Endothelial cell of umbilical vein (primary cell): ENCODE measurements at places on chromosomes 5 and 9.

GRCh38 chr5:16600397-16600796 lies 16.4 kb downstream of the RETREG1 start:
- H3K27ac ChIP-seq: no peak overlapping the region
- H3K4me1 ChIP-seq: no peaks in the 10 kb centered on the region
- peak; percentile 39 for DNase-seq

- H3K4me3 ChIP-seq: no peak overlapping the region
- no peaks in the 10 kb centered on the region for H3K36me3 ChIP-seq
- H3K4me1 ChIP-seq: no peaks in the 10 kb centered on the region
- DNase-seq: no peak
- H3K27ac ChIP-seq: no peak overlapping the region
Measured at GRCh38 chr9:101247297-101247696, 137.5 kb downstream of the BAAT start.

- no peak overlapping the region for H3K4me3 ChIP-seq
- H3K4me1 ChIP-seq: no peaks in the 10 kb centered on the region
- H3K27ac ChIP-seq: no peak overlapping the region
- H3K27me3 ChIP-seq: peaks cover 7% of the 10 kb centered on the region
- no peak for DNase-seq
Measured at GRCh38 chr5:135437422-135437795, 9.7 kb downstream of the DCANP1 start.

GRCh38 chr5:133245191-133246052 lies 193.6 kb downstream of the HSPA4 start:
- H3K4me1 ChIP-seq: peaks cover 15% of the 10 kb centered on the region
- no peak overlapping the region for H3K27ac ChIP-seq
- no peaks in the 10 kb centered on the region for H3K27me3 ChIP-seq
- DNase-seq: peak; percentile 44
- no peaks in the 10 kb centered on the region for H3K36me3 ChIP-seq

GRCh38 chr9:94281101-94281500 lies 22.0 kb downstream of the ZNF169 start:
- H3K36me3 ChIP-seq: peaks cover 6% of the 10 kb centered on the region
- peaks cover 8% of the 10 kb centered on the region for H3K4me1 ChIP-seq
- no peak overlapping the region for H3K4me3 ChIP-seq
- H3K27ac ChIP-seq: no peak overlapping the region
- DNase-seq: no peak

GRCh38 chr9:98884849-98885248 lies 58.9 kb upstream of the COL15A1 start:
- H3K27ac ChIP-seq: no peak overlapping the region
- peaks cover 21% of the 10 kb centered on the region for H3K27me3 ChIP-seq
- peaks cover 16% of the 10 kb centered on the region for H3K4me1 ChIP-seq
- H3K36me3 ChIP-seq: no peaks in the 10 kb centered on the region
- no peak for DNase-seq

DNA sequence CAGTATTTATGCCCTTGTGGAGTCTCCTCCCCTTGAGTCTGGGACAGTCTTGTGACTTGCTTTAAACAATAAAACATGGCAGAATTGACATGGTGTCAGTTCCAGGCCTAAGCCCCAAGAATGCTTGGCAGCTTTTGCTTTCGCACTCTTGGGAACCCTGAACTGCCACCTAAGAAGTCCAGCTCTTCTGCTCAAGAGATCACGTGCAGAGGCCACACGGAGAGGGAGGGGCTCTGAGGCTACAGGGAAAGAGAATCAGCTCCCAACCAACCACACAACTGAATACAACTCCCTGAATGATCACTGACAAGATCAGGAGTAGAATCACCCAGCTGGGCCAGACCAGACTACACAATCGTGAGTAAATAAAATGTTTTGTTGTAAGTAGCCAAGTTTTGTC lies 97.6 kb downstream of the MED27 start:
- no peaks in the 10 kb centered on the region for H3K36me3 ChIP-seq
- H3K4me3 ChIP-seq: no peak overlapping the region
- H3K27ac ChIP-seq: no peak overlapping the region
- H3K27me3 ChIP-seq: no peaks in the 10 kb centered on the region
- peaks cover 21% of the 10 kb centered on the region for H3K4me1 ChIP-seq
- DNase-seq: no peak

GRCh38 chr9:81885602-81886001 lies 42.6 kb upstream of the SPATA31D4 start:
- no peaks in the 10 kb centered on the region for H3K4me1 ChIP-seq
- DNase-seq: no peak
- H3K27me3 ChIP-seq: no peaks in the 10 kb centered on the region
- no peak overlapping the region for H3K27ac ChIP-seq

DNA sequence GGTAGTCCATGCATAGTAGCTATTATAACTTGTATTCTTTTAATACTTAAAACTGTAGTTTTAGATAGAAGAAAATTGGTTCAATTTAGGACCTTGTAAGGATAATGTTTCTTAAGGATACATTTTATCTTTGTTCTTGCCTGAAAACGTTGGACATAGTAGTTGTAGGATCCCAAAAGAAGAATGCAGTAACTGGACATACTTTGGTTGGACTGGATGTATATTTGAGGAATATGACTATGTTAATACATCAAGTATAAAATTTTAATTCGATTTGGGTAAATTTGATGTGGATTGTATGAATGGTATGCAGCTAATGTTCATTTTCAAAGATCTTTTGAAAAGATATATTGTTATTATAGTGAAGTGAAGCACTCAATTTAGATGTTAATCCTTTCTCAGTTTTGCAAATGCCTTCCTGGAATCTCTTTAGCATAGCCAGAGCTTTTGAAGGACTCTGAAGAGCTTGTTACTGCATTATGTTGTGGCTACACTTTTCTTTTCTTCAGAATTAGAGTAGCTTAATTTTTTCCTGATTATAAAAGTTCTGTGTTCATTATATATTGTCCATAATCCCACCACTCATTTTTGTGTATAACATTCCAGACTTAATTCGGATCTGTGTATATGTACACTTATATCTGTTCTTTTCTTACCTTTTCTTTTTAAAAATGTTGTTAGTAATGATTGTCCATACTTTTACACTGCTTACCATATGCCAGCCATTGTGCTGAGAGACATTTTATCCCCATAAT lies 41.2 kb downstream of the LRRTM2 start:
- H3K27me3 ChIP-seq: no peaks in the 10 kb centered on the region
- no peaks in the 10 kb centered on the region for H3K36me3 ChIP-seq
- no peak for DNase-seq
- no peak overlapping the region for H3K4me3 ChIP-seq

GRCh38 chr5:16799796-16800195 lies 136.3 kb downstream of the MYO10 start:
- H3K36me3 ChIP-seq: no peaks in the 10 kb centered on the region
- H3K4me1 ChIP-seq: peaks cover 3% of the 10 kb centered on the region
- H3K27ac ChIP-seq: no peak overlapping the region
- no peak overlapping the region for H3K4me3 ChIP-seq
- DNase-seq: no peak

DNA sequence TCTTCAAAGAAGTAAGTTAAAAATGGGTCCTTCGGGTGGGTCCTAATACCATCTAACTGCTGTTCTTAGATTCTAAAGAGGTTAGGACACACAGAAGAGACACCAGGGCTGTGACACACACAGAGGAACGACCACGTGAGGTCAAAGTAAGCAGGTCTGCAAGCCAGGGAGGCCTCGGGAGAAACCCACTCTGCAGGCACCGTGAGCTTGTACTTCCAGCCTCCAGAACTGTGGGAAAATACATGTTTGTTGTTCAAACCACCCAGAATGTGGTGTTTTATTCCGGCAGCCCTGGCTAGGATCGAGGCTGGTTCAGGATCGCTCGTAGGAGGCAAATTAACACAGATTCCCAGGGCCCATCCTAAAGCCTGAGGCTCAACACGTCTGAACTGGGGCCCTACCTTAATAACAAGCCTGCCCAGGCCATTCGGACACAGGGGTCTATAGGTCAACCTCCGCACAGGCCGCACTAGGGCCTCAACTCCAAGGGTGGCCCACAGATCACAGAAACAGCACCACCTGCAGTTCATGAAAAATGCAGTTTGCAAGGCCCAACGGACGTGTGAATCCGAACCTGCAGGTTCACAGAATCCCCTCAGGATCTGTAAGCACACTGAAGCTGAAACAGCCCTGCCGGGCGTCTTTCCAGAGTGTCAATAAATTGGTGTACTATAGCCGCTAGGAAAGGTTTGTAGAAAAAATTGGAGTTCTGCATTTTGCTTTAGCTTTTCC lies 7.1 kb downstream of the MED10 start:
- no peaks in the 10 kb centered on the region for H3K27me3 ChIP-seq
- H3K4me3 ChIP-seq: no peak overlapping the region
- H3K36me3 ChIP-seq: peaks cover 31% of the 10 kb centered on the region
- H3K4me1 ChIP-seq: peaks cover 24% of the 10 kb centered on the region

DNA sequence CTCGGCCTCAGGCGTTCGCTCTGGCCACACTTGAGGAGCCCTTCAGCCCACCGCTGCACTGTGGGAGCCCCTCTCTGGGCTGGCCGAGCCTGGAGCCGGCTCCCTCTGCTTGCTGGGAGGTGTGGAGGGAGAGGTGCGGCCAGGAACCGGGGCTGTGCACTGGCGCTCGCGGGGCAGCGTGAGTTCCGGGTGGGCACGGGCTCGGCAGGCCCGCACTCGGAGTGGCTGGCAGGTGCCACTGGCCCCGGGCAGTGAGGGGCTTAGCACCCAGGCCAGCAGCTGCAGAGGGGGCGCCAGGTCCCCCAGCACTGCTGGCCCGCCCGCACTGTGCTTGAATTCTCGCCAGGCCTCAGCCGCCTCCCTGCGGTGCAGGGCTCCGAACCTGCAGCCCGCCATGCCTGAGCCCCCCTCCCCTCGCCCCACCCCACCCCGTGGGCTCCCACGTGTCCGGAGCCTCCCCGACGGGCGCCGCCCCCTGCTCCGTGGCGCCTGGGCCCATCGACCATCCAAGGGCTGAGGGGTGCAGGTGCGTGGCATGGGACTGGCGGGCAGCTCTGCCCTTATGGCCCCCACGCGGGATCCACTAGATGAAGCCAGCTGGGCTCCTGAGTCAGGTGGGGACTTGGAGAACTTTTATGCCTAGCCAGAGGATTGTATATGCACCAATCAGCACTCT lies 138.2 kb downstream of the PDZD2 start:
- no peaks in the 10 kb centered on the region for H3K27me3 ChIP-seq
- no peak overlapping the region for H3K27ac ChIP-seq
- H3K36me3 ChIP-seq: no peaks in the 10 kb centered on the region
- H3K4me3 ChIP-seq: no peak overlapping the region
- H3K4me1 ChIP-seq: no peaks in the 10 kb centered on the region

DNA sequence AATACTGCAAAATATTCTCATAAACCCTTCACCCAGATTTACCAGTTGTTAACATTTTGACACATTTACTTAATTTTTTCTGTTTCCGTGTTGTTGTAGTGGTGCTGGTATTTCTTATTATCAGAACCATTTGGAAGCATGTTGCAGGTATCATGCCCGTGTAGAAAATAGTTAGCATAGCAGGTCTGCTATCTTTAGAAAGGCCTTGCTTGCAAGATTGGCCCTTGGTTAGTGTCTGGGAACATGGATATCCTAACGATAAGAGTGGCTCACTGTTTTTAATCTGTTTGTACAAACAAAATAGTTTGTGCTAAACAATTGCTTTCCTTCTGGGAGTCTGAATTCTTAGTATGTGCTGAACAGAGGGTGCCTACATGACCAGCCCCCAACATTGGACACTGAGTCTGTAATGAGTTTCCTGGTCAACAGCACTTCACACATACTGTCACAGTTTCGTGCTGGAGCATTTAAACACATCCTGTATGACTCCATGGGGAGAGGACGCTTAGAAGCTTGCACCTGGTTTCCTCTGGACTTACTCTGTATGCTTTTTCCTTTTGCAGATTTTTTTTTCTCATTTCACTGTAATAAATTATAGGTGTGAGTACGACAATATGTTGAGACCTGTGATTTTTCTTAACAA lies 66.9 kb downstream of the MAN2A1 start:
- no peaks in the 10 kb centered on the region for H3K27me3 ChIP-seq
- no peak for DNase-seq
- no peak overlapping the region for H3K27ac ChIP-seq
- H3K36me3 ChIP-seq: no peaks in the 10 kb centered on the region

GRCh38 chr5:146770980-146771379 lies 107.6 kb downstream of the PPP2R2B start:
- no peaks in the 10 kb centered on the region for H3K4me1 ChIP-seq
- no peak for DNase-seq
- H3K36me3 ChIP-seq: no peaks in the 10 kb centered on the region
- H3K4me3 ChIP-seq: no peak overlapping the region

DNA sequence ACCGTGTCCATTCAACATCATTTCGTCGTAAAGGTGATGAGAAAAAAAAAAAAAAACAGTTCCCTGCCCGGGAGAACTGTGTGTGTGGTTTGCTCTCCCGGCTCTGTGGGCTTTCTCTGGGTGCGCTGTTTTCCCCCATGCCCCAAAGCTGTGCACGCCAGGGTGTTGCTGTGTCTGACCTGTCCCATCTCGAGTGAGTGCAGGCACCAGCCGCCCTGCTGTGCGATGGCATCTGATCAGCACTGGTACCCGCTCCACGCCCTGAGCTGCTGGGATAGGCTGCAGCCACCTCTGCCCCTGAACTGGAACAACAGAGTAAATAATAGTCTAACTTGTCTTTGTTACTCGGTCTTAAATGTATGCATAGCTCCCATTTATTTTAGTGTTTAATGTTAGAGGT lies 33.3 kb downstream of the CEP72 start:
- no peak for DNase-seq
- no peak overlapping the region for H3K4me3 ChIP-seq
- H3K4me1 ChIP-seq: no peaks in the 10 kb centered on the region
- no peaks in the 10 kb centered on the region for H3K27me3 ChIP-seq
- peaks cover 7% of the 10 kb centered on the region for H3K36me3 ChIP-seq

DNA sequence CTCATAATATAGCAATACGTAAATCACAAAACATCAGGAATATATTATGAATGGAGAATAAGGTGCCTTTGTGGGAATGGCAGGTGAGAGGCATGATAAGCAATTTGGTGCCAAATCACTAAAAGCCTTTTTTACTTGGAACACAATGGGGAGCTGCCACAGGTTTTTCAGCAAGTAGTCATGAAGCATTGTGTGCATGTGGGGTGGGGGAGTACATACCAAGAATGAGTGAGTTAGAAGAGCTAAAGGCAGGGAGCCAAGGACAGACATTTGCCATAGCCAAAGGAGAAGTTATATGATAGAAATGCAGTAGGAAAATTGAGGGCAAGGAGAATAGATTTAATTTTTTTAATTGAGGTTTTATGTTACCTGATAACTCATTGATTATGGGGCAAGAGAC lies 445.0 kb upstream of the SMC2 start:
- DNase-seq: no peak
- no peaks in the 10 kb centered on the region for H3K4me1 ChIP-seq
- H3K4me3 ChIP-seq: no peak overlapping the region
- H3K27me3 ChIP-seq: no peaks in the 10 kb centered on the region
- no peak overlapping the region for H3K27ac ChIP-seq

DNA sequence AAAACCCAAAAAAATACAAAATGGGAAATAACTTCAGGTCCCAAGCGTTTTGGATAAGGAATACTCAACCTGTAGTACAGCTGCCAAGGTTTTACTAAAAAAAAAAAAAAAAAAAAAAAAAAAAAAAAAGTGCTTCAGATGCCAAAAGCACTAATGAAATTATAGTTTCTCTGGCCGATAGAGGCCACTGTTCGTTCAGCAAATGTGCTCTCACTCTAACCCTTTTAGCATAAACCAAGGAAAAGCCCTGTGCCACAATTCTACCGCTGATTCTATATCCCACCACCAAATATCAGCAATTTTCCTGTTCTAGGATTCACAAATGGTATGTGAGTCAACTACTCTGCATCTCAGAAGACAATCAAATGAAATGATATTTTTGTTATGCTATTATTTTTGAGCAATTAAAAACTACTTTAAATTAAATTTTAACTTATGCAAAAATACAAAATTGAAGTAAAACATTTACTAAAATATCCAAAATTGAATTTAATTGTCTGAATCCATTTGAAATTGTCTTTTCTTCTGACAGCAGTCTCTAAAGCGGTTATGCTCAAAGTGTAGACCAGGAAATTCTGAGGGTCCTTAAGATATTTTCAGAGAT lies 79.8 kb downstream of the RICTOR start:
- peak; percentile 76 for DNase-seq
- no peaks in the 10 kb centered on the region for H3K36me3 ChIP-seq
- no peaks in the 10 kb centered on the region for H3K27me3 ChIP-seq
